ENCODE measurements at places on chromosomes 1 and 21.

DNA sequence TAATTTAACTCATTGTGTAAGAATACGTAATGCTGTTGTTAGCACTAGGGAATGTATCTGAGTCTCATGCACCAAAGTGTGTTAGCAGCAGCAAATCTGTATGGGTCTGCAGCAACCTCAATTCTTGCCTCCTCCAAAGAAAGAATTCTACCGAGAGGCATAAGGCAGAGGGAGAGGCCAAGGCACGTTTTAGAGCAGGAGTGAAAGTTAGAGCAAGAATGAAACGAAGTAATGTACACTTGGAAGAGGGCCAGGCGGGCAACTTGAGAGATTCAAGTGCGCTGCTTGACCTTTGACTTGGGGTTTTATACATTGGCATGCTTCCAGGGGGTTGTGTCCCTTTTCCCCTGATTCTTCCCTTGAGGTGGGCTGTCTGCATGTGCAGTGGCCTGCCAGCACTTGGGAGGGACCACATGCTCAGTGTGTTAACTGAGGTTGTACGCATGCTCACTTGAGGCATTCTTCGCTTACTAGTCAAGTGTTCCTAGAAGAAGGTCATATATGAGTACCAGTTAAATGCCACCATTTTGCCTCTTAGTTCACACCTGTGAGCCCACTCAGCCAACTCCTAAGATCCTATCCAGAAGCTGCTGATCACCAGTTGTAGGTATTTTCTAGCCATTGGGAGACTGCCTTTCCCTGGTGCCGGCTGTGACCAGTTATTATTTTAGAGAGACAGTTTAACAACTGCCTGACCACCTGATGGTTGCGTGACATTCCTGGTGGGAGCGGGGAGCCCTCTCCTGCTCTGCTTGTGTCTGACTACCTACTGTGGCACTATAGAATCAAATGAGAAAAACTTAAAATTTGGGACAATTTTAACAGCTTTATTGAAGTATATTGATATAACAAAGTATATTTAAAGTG, 2.7 kb upstream of the CNN3 start:
- DNase-seq = no peak

- DNase-seq = no peak
Measured at GRCh38 chr21:36338975-36339374, 19.0 kb downstream of the MORC3 start.

GRCh38 chr1:42983693-42984092, 25.0 kb upstream of the SLC2A1 start:
- DNase-seq = no peak

DNA sequence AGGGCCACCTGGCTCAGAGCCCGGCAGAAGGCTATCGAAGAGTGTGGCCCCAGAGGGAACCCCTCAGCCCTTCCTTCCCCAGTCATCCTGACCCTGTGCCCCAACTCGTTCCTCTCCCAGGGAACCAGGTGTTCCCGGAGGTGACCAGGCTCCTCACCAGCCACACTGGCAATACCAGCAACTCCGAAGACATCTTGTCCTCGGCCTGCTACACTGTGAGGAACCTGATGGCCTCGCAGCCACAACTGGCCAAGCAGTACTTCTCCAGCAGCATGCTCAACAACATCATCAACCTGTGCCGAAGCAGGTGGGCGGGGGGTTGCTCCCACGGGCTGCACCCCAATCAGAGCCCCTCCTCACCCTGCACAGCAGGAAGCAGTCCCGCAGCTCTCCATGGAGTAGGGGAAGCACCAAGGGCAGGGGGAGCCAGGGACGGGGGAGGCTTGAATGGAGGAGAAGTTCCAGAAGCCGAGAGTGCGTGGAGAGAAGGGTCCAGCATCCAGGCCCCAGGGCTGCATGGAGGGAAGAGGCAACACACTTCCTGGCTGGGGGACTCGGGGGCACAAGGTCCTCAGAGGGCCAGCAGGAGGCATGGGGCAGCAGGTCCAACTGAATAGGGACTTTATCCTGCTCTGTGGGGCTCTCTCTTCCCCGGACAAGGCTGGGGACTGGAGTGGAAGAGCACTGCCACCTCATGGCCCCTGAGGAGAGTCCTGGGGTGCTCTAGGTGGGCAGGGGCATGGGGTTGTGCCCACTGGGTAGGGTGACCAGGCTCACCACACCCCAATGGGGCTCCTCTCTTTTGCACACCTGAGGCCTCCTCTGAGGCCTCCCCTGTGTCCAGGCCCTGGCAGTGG, 41.7 kb downstream of the PKP1 start:
- no peak for DNase-seq
